Activated CD8-positive, alpha-beta memory T cell treated with anti-CD3 and anti-CD28 coated beads for 48 hours (primary cell): ENCODE measurements at places on chromosomes 4 and X.

DNA sequence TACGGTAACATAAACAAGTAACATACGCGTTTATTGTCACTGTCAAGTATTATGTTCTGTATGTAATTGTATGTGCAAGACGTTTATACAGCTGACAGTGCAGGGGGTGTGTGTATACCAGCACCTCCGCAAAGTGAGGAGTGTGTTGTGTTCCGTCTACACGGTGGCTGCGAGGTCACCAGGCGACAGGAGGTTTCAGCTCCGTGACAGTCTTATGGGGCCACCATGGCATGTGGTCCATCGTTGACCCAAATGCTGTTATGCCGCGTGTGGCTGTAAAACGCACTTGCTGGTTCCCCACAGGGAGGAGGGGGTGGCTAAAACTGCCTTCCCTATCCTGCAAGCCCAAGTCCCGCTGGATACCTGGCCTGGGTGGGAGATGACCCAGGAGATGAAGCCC, 25.0 kb downstream of the NSG1 start:
- no peak for DNase-seq

GRCh38 chr4:17397611-17398010, 114.3 kb downstream of the QDPR start:
- DNase-seq = no peak

DNA sequence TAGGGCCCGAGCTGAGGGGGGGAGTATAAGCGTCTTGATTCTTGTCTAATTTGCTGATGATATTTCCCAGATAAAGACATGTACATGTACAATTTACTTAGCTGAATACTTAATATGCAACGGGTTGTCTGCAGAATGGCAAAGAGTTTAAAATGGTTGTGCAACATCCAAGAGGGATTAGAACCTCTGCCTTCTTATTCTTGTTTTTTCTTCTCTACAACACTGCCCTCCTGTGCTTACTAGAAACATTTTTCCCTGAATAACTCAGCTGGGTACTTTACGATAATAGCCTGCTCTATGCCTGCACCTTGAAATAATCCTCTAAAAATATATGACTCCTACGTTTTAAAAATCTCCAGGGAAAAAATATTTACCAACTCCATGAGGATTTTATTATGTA, 41.8 kb downstream of the INTS12 start:
- DNase-seq = no peak

- DNase-seq = no peak
Measured at GRCh38 chrX:67780694-67781109, 236.9 kb downstream of the AR start.

DNA sequence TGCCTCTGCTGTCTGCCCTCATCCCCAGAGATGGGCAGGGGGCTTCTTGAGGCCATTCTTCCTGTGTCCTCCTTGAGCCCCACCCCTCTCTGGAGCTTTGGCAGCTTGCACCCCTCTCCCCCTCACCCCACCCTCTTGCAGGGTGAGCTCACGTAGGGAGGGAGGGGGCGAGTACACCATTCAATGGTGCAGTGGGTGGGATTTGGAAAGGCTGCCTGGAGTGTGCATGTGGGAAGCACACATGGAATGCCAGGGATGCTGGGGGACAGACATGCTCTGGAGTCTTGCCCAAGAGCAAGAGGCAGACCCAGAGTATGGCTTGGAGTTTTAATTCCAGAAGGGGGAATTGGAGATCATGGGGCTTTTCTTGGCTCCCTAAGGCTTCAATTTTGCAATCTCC, 5.6 kb downstream of the PAK3 start:
- DNase-seq = no peak

- DNase-seq = no peak
Measured at GRCh38 chr4:95507147-95507546, 41.6 kb downstream of the UNC5C start.

DNA sequence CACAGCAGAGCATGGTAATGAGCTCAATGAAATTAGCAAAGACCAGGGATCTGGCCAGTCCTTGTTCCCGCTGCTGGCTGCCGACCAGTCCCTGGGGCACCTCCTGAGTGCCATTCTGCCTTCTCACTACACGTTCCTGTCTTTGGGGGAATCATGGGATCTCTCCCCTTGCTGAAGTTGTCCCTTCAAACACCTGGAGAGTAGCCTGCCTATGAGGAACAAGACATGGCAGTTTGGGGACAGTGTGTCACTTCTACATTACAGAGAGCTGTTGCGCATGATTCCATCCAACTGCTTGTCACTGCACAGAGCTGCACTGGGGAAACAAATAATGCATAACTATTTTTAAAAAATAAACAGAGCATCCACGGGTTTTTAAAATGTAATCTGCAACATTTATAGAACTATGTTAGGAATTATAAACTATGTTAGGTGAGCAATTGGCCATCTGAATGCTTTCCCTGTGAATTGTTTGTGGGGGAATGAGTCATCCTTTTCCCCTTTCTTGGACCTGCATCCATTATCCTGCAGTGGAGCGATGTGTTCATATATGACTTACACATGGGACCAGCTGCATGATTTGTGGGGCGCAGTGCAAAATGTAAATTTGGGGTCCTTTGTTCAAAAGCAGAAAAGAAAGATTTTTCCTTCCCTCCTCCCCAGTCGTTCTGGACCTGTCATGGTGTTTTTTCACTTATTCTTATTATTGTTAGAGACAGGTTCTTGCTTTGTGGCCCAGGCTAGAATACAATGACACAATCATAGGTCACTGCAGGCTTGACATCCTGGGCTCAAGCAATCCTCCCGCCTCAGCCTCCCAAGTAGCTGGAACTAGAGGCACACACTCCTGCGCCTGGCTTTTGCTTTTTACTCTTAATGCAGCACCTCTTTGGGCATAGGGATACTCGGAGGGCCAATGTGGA, 115.0 kb upstream of the TBL1X start:
- no peak for DNase-seq

DNA sequence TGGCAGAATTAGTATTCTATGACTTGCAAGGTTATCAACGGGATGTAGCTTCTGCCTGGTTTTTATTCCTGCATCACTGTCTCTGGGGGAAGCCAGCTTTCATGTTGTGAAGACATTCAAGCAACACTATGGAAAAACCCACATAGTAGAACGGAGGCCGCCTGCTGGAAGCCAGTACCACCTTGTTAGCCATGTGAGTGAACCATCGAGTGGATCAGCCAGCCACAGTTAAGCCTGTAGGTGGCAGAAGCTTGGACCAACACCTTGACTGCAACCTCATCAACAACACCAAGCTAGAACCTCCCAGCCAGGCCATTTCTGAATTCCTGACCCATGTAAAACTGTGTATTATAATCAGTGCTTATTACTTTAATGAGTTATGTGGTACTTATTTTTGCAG, 538.2 kb downstream of the KCNIP4 start:
- DNase-seq = no peak

DNA sequence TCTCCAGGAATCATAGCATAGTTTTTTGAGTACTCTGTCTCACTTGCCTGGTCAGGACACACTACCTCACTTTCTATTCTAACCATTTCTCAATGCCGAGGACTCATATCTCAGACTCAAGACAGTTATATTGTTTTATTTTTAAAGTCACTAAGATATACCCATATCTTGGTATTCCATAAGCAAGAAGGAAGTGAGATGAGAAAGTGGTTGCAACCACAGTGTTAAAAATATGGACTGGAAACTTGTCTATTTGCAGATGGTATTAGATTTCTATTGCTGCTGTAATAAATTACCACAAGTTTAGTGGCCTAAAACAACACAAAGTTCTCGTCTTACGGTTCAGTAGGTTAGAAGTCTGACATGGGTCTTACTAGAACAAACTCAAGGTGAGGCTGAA, 344.8 kb upstream of the MAGEB2 start:
- no peak for DNase-seq

- DNase-seq = no peak
Measured at GRCh38 chr4:74768857-74769525, 25.3 kb downstream of the BTC start.

DNA sequence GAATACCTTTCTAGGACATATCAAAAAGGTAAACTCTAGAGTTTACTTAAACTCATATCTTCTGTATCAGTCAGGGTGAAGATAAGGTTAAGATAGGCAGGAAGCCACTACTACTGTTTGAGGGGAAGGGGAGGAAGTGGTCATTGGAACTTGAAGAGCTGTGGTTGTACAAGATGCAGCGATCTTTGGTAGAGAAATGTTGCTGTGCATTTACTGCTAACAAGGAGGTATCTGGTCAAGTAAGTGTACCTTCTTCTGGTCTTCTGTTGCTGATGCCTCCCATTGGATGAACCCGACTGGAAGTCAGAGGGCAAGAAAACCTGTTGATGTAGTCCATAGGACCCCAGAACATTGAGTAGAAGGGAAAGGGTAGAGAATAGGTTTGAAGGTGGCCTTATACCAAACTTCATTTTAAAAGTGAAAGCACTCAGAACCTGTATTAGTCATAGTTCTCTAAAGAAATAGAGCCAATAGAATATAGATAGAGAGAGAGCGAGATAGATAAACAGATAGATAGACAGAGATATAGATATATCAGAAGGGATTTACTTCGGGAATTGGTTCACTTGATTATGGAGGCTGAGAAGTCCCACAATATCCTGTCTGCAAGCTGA, 47.9 kb upstream of the TSPAN5 start:
- no peak for DNase-seq

DNA sequence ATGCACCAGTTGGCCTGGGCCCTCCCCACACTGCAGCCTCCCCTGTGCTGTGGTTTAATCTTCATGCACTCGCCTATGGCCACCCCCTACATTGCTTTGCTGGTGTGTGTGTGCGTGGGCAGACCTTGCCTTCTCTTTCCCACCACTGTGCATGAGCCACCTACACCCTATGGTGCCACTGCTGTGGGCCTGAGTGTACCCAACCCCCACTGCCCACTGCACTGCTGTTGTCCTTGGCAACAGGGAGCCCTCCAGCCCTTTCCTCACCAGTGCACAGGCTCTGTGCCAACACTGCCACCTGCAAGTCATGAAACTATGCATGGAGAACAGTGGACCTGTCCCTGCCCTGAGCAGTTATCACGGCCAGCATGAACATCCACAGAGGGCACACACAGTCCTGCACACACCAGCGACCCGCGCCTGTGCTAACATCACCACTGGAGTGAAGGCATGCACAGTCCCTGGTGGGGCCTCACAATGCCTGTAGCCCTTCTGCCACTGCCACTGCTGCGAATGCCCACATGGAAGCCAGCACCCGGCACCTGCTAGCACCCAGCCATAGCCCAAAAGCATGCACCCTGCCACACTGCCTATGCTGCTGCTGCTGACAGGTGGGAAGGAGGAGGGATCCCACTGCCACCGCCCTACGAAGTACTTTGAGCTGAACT, 237.8 kb upstream of the ARSJ start:
- DNase-seq = no peak

DNA sequence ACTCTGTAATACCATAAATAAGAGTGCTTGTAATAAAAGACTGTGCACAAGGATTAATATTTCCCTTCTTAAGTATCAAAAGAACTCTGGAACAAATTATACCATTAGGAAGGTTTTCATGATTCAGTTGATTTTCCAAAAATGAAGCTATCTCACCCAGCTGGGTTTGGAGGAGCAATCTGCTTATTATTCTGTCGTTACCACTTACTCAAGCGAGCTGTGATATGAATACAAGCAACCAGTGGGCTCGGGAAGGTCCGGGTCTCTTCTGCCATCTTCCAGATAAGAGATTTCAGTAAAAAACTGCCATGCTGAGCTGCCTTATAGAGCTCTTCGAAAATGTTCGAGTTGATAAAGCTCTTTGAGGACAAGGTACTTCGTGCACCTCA, 15.3 kb downstream of the SMIM20 start:
- no peak for DNase-seq

GRCh38 chrX:8204169-8204935, 33.3 kb upstream of the VCX2 start:
- DNase-seq = no peak

- DNase-seq = no peak
Measured at GRCh38 chrX:32480019-32480418, 731.3 kb downstream of the DMD start.

DNA sequence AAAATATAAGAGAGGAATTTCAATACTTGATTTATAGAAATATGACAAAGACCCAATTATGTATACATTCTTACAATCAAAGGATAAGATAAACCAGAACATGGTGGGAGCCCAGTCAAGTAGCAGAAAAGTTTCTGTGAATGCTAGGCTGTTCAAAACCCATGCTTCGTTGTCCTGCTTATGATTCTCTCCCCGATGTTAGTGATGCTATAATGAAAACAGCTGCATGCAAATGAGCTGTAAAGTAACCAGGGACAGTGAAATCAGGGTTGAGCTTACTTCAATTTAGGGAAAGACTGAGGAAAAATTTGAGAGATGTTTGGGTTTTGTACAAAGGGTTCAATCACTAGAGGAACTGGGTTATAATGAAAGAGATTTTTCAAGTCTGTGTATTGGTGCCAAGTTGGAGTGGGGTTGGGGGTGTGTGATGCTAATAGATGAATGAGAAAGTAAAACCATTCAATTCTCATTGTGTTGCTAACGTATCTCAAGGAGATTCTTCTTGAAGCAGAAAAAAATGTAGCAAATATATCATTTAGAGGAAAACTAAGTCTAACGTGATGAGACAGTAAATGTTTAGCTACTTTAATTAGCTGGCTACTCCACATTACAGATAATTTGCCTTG, 59.3 kb upstream of the PPP1R2C start:
- no peak for DNase-seq

DNA sequence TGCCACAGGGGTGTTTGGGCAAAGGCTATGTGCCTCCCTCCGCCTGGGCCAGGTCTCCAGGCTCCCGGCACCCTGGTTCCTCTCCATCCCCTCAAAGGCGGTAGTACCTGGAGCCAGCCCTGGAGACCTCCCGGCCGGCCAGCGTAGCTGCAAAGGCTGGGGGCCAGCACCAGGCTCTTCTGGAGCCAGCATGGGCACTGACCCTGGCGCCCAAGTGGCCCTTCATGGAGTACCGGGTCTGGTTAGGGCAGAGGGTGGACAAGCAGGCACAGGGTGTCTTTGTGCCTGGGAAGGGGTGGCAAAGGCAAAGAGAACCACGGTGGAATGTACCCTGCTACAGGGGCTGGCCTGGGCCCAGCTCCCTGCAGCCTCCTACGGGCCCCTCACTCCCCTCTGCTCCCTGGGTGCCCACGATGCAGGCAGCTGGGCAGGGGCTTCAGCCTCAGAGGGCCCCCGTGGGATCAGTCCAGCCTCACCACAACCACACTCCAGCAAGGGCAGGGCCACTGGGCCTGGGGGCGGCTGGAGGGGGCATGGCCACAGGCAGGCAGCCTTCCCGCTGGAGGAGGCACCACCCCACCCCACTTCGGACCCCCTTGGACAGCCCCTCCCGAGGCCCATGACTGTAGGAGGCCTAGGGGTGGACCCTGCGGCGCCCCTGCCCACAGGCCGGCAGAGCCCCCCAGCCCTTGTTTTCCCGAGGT, 112.9 kb upstream of the NKX1-1 start:
- no peak for DNase-seq

DNA sequence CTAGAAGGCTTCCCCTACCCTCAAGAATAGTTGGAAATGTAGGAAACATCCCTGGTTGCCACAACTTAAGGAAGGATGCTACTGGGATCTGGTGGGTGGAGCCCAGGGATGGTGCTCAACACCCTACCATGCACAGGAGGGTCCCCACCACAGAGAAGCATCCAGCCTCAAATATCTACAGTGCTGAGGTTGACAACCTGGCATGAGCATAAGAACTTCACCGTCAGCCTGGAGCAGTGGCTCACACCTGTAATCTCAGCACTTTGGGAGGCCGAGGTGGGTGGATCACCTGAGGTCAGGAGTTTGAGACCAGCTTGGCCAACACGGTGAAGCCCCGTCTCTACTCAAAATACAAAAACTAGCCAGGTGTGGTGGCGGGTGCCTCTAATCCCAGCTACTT, 24.0 kb upstream of the ASMTL start:
- DNase-seq = no peak

GRCh38 chrX:113545040-113545439, 704.4 kb upstream of the AMOT start:
- DNase-seq = no peak

GRCh38 chrX:38626296-38626695, 65.0 kb downstream of the TSPAN7 start:
- DNase-seq = no peak
